NCI-H510A (cell line): ENCODE measurements at places on chromosomes 7 and 10.

- DNase-seq = no peak
Measured at GRCh38 chr7:111746950-111747349, 184.7 kb upstream of the IMMP2L start.

GRCh38 chr10:17171141-17171641, 30.3 kb downstream of the TRDMT1 start:
- DNase-seq = no peak

DNA sequence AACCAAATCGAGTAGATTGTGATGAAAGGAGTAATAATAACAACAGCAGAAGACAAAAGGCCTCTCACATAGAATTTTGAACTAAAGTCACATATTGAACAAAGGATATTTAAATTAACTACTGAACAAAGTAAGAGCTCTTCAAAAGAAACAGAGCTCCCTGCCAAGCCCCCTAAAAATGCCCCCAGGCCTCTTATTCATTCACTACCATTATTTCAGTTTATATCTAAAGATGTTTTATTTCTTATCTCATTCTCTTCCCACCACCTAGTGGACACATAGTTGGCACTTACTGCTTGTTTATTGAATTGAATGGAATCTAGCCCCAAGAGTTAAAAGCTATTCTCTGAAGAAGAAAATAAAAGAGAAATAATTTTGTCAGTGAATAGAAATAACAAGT, 37.4 kb downstream of the VCL start:
- DNase-seq = no peak

DNA sequence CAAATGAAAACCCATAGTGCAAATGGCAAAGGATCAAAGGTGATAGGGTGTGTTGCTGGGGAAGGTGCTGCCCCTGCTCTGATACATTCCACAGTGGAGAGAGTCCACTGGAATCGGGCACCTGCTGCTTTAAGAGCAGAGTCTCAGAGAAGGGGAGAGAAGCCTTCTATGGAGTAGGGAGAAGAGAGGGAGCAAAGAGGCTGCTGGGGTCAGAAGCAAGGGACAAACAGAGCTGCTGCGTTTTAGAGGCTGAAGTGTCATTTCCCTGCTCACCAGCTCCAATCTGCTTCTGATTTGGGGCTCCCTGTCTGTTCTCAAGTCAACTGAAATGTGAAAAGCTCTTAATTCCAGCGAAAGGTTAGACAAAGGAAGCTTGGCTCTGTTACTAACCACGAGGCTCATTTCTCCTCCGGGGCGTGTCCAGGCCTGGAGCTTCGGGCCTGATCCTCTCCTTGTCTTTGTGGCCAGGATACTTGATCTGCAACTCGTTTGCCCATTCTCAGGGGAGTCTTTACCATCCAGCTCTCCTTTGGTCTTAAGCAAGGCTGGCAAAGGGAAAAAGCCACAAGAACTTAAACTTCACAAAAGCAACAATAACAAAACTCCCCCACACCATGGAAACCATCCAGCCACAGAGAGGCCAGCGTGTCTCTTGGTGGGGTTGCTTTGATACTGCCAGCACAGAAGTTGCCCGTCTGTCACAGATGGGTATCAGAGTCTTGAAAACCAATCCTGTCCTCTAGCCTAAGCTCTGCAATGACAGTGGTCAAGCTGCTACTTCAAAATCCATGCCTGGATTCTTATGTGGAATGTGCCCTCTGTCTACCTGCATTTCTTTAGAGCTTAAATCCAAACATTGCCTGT, 692.6 kb downstream of the SUGCT start:
- no peak for DNase-seq
